ENCODE measurements at places on chromosomes 16 and 17.

DNA sequence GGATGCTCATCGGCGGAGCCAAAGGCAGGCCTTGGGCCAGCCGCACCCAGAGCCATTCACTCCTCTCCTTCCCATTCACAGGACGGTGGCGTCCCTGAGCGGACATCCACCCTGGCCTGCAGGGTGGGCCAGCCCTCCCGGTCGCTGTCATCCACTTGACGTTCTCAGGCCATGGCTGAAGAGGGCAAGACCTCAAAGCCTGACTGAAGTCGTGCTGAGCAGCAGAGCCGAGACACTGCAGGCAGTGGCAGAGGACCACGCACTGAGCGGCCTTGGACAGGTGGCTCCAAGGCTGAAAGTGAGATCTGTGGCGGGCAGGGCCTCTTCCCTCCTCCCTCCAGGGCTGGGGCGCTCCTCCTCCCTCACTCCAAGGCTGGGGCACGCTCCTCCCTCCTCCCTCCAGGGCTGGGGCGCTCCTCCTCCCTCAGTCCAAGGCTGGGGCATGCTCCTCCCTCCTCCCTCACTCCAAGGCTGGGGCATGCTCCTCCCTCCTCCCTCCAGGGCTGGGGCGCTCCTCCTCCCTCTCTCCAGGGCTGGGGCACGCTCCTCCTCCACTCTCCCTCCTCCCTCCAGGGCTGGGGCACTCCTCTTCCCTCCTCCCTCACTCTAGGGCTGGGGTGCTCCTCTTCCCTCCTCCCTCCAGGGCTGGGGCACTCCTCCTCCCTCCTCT, 24.1 kb downstream of the GNPTG start:
- no peak for DNase-seq

- DNase-seq = no peak
These were observed 19.2 kb downstream of the POLR3E start for GRCh38 chr16:22316411-22316811.

GRCh38 chr17:6075845-6076244, 5.7 kb downstream of the WSCD1 start:
- no peak for DNase-seq

DNA sequence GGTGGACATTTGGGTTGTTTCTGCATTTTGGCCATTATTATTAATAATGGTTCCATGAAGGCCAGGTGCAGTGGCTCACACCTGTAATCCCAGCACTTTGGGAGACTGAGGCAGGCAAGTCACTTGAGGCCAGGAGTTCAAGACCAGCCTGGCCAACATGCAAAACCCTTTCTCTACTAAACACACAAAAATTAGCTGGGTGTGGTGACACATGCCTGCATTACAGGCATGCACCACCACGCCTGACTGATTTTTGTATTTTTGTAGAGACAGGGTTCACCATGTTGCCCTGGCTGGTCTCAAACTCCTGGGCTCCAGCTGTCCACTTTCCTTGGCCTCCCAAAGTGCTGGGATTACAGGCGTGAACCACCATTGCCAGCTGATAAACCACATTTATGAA, 58.5 kb downstream of the TNFRSF13B start:
- no peak for DNase-seq

- no peak for DNase-seq
These were observed 93.4 kb downstream of the NCOR1 start for GRCh38 chr17:16121915-16122314.

DNA sequence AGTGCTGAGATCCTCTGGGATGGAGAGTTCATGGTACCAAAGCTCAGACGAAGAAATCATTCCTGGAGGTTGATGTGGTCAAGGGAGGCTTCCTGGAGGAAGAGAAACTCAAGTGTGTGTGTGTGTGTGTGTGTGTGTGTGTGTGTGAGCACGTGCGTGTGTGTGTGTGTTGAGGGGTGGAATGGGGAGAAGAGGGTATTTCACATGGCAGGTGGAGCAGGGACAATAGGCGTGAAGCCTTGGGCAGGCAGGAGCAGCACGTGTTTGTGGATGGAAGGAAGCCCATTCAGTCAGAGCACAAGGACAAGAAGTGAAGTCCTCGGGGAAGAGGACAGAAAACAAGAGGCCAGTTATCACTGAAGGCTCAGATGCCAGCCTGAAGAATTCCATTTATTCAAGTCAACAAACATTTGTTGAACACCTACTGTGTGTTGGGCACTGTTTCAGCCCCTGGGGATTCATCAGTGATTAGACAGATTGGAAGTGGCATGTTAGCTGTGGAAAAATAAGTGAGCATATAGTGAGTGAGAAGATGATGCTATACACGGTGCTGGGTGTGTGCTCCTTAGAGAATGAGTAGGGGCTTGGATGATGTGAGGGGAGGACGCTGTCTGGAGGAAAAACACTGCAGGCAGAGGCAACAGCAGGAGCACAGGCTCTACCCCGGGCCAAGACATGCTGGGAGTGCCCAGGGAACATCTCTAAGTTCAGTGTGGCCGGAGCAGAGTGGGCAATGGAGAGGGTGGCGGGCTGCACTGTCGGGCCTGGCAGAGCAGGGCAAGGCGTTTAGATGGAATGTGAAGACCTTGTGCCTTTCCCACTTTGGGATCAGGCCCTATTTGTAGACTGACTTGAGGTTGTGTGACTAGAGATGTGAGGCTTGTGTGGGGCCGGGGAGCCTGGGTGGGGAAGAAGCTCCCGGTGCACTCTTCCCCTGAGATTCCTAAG, 267.1 kb downstream of the CBLN1 start:
- no peak for DNase-seq

- DNase-seq = no peak
These were observed 106.5 kb downstream of the UTP18 start for GRCh38 chr17:51366866-51367265.

GRCh38 chr16:19997264-19997663, 76.4 kb downstream of the GPR139 start:
- no peak for DNase-seq

DNA sequence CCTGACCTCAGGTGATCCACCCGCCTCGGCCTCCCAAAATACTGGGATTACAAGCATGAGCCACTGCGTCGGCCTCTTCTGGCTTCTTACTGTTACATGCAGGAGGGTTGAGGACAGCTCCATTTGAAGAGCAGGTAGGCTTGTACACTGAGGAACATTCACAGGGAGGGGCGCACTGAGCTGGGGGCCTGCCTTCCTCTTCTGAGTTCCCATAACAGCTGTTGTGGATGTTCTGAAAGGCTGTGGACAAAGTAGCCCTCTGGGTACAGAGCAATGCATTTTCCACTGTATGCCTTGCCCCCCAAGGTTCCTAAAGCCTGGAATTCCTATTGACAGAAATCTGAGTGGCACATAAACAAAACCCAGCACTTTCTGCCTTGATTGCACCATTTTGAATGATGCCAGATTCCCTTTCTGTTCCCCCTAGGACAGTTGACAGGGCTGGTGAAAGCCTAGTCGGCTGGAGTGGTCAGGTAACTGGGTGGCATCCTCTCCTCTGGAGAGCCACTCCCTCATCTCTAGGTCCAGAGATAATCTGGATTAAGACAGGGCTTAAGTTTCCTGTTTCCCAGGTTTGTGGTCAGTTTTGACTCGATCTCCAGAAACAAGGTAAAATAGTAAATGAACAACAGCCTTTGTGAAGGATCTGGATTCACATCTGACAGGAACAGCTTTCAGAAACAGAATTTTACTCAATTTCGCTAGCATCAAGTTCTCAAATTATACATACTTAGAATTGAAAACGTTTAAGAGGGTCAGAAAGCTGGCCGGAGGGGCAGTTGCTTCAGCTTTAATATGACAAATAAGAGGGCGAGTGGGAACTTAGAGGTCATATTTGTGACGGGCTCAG, 1.3 kb upstream of the CDK5R1 start:
- DNase-seq = no peak

GRCh38 chr17:50207315-50207714, 5.9 kb upstream of the COL1A1 start:
- DNase-seq = no peak

GRCh38 chr17:72208832-72209231, 88.0 kb downstream of the SOX9 start:
- DNase-seq = no peak

DNA sequence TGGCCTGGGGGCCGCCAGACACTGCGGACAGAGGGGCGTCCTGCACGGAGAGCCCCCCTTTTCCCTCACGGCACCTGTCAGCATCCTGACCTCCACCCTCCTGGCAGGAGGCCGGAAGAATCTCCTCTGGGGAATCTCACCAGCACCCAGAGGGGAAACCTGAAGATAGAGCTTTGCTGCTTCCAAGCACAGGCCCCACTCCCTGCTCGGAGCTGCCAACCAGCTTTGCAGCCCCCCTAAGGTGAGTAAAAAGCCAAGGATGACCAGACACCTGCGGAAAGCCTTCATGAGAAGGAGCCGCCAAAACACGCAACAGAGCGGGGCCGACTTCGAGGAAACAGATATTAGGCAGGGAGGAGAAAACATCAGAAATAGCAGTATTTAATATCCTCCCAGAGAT, 3.4 kb upstream of the RBFOX3 start:
- no peak for DNase-seq

DNA sequence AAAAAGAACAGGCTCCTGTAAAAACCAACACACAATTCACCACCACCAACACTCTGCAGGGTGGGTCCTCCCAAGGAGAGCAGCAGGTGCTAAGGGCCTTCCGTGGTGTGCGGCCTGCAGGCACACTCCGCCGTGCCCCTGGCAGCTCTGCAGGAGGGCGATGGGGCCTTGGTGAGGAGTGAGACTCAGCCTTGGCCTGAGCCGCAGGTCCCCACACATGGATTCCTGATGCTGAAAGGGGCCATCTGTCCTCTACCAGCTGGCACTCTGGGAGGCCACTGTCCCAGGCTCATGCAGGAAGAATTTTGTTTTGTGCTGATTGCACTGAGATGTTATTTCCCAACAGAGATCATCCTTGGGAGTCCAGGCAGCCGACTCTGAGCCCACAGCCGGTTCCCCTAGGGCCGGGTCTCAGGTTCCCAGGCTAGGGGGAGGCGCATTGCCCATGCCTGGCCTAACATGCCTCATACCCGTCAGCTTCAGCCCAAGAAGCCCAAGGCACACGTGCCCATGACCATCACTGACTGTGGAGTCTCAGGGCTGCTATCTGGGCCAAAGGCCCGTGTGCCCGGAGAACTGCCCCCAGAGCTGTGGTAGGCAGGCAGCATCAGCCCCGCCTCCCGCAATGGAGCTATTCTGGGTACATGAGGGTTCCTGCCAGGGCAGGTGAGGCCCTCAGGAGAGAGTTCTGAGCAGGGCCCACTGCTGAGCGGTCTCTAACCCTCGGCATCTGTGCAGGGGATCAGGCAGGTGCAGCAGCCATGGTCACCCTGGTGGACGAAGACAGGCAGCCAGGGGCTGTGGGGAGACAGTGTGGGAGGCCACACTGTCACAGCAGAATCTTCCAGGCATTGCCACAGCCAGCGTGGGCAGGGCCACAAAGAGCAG, 97.9 kb upstream of the ZNF469 start:
- DNase-seq = no peak

- no peak for DNase-seq
These were observed 80.8 kb upstream of the PLCG2 start for GRCh38 chr16:81698310-81698641.

- peak; percentile 89 for DNase-seq
These were observed 2.3 kb downstream of the ARL4D start for GRCh38 chr17:43400943-43401717.

DNA sequence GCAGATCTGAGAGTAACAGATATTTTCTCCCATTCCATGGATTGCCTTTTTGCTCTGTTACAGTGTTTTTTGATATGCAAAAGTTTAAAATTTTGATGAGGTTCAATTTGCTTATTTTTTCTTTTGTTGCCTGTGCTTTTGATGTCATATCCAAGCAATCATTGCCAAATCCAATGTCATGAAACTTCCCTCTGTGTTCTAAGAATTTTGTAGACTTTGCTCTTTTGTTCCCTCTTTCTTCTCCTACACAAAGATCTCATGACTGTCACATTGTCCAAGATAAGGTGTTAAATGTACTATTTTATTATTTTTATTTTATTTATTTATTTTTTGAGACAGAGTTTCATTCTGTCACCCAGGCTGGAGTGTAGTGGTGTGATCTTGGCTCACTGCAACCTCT, 18.9 kb upstream of the KCNH6 start:
- DNase-seq = no peak

- no peak for DNase-seq
These were observed 2.0 kb downstream of the CACNA1H start for GRCh38 chr16:1154887-1155331.

DNA sequence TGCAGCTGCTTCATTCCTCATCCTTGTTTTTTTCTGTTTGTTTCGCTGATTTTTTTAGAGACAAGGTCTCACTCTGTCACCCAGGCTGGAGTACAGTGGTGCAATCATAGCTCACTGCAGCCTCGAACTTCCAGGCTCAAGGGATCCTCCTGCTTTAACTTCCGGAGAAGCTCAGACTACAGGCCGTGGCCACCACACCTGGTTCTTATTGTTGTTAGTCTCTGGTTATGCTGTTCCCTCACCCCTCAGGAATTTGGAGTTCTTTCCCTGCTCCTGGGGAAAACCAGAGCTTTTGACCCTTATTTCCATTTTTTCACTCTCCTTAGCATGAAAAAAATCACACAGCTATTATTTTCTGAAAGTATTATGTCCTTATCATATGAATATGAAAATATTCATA, 1.8 kb downstream of the ODF4 start:
- no peak for DNase-seq

GRCh38 chr16:58076514-58076913, 51.0 kb downstream of the MMP15 start:
- no peak for DNase-seq

GRCh38 chr17:35786941-35787432, 8.5 kb downstream of the MMP28 start:
- DNase-seq = no peak

- DNase-seq = no peak
These were observed 2.7 kb downstream of the HOXB2 start for GRCh38 chr17:48542114-48542656.

GRCh38 chr17:6162216-6162615, 92.0 kb downstream of the WSCD1 start:
- DNase-seq = no peak

GRCh38 chr16:86882586-86883280, 304.4 kb downstream of the FOXL1 start:
- DNase-seq = peak; percentile 78

DNA sequence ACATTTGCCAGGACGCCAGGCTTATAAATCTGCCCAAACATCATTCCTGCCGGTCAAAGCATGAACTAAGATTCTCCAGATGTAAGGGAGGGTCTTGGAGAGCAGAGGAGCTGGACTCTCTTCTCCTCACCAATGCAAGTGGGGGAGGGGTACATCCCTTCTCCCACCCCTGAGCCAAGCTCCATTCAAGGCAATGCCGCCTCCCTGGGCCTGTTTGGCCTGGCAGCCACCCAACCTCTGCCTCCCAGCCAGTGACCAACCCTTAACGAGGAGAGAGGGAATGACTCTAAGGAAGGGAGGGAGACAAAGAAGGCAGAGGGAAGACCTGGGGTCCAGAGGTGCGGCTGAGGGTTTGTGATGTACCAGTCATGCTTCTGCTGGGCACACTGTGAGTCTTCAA, 13.8 kb downstream of the C17orf50 start:
- DNase-seq = no peak

- DNase-seq = no peak
These were observed 49.3 kb upstream of the CA10 start for GRCh38 chr17:52207796-52208195.

DNA sequence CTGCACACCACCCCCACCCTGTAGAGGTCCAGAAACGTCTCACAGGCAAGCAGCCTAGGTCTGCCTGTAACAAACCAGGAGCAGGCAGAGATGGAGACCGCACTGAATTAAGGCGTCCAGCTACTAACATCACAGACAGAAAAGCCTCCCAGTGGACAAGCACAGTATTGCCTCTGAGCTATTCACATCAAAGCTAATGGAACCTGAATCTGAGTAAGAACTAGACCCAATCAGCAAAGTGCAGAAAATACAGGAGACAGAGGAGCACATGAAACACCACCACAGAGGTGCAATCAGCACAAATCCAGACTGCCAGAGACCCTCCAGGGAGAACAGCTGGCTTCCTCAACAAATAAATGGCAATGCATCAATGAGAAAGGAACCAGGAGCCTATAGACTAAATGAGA, 22.2 kb upstream of the PEMT start:
- DNase-seq = peak; percentile 76

All from A172 (cell line).